ENCODE measurements at places on chromosomes 2 and 18. TPM values are rescaled to one million over a fixed set of nuclear protein-coding genes. Genes with fewer than 3 reads are reported as not detected.

The POTEE gene
- total RNA-seq = 0.12 TPM

The SCYGR3 gene
- total RNA-seq = not detected

The FASTKD2 gene
- 19.1 TPM for total RNA-seq

The AQP12B gene
- 2.4 TPM for total RNA-seq

DNA sequence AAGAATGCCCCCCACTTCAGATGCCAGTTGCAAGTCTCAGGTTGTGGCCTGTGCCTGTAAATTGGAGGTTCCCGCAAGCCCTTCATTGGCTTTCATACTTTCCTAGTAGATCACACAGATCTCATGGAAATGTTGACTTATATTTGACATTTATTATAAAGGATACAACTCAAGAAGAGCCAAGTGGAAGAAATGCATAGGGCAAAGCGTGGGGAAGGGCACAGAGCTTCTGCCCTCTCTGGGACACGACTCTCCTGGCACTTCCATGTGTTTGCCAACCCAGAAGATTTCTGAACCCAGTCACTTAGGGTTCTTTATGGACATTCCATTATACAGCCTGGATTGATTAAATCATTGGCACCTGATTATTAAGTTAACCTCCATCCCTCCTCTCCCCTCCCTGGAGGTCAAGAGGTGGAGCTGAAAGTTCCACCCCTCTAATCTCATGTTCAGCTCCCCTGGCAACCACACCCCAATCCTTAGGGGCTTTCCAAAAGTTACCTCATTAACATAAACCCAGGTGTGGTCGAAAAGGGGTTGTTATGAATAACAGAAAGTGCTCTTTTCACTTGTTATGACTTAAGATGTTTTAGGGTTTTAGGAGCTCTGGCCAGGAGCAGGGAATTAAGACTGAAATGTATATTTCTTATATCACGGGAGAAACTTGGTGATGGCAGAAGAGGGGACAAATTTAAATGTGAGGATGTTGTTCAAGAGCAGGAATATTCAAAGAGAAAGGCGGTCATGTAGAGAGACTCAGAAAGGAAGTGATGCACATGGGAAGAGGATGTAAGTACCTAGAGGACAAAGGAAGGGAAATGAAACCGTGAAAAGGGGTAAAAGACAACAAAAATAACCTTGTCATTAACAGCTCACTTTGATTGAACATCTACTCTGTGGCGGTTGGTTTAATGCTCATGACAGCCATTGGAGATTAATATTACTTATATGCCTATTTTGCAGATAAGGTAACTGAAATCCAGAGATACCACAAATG, 31.8 kb downstream of the SP100 start:
- DNase-seq = no peak

DNA sequence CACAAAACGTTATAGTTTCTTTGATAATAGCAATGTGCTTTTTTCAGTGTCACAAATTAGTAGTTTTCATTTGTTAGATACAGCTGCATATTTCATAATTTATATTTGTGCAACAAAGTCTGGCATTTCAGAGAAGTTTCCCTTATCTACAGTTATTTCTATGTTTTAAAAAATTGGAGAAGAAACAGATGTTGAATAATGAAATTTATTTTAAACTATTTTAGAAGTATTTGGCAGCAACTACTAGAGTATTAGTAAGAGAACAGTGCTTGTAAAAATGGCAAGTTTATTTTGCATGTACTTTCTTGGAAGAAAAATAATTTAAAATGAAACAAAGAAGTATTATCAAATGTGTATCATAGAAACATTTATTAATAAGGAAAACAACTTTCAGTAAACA, 68.6 kb upstream of the COL5A2 start:
- no peak for DNase-seq

DNA sequence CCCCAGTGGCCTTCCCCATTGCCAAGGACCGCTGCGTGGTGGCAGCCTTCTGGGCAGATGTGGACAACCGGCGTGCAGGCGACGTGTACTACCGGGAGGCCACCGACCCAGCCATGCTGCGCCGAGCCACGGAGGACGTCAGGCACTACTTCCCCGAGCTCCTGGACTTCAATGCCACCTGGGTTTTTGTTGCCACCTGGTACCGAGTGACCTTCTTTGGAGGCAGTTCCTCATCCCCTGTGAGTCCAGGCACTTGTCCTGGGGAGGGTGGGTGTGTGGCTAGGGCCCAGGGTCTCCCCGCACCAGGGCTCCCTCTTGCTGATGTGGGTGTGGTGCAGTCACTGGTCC, 31.9 kb downstream of the SNED1 start:
- no peak for DNase-seq

GRCh38 chr2:143843686-143844085, 676.2 kb downstream of the ZEB2 start:
- DNase-seq = no peak

GRCh38 chr2:101473911-101474701, 806 bp downstream of the RFX8 start:
- no peak for DNase-seq

GRCh38 chr18:58054041-58054781, 10.2 kb downstream of the NEDD4L start:
- DNase-seq = no peak

DNA sequence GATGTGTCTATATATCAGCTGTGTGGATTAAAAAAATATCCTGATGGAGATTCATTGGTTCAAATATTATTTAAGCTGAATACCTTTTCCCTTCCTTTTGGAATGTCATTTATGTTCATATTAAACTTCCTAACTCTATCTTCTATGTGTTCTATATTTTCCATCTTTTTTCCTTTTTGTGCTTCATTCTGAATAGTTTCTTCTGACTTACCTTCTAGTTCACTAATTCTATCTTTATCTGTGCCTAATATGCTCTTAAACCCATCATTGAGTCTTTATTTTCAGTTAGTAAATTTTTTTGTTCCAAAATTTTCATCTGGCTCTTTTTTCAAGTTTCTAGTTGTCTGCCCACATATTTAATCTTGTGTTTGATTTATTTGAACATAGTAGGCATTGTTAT, 219.4 kb upstream of the STON1 start:
- DNase-seq = no peak

DNA sequence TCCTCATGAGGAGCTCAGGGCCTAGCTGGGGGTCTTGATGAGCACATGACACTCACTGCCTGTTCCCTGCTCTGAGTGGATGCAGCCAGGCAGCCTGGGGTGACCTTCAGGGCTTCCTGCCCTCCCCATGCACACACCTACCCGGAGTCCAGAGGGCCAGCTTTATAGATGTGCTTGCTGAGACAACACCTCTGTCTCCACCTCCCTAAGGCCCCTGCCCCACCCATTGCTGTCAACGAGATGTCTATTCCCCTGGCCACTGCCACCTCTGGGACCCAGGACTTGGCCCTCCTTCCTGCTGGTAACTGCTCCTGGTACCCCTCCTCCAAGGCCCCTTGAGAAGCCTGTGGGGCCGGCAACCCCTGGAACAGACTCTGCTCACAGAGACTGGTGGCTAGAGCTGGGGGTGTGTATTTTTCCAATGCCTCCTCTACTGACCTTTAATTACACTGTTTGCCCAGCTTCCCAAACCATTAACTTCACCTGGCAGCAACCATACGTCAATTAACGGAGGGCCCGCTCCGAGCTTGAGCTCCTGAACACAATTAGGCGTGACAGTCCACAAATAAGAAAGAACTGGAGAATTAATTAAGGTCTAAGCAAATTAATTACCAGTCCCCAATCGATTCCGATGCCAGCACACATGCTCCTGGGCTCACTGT, 66.3 kb downstream of the EMX1 start:
- peak; percentile 48 for DNase-seq

DNA sequence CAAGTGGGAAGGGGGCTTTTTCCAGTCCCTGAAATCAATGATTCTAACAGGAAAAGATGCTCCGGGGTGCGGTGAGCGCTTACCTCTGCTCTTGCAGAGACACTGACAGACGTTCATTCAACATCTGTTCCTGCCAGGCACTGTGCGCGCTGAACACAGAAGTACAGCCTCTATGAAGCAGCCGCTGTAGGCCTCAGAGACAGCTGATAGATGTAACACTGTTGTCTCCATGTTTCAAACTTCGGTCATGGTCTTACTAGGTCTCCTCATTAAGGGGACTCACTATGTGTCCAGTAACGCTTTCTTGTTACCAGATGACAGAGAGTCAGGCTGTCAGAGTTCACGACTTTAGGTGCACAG, 649 bp upstream of the CLIP4 start:
- DNase-seq = peak; percentile 7

Data from left colon (tissue), 2 donors.